ENCODE measurements at places on chromosomes 12 and 14.

DNA sequence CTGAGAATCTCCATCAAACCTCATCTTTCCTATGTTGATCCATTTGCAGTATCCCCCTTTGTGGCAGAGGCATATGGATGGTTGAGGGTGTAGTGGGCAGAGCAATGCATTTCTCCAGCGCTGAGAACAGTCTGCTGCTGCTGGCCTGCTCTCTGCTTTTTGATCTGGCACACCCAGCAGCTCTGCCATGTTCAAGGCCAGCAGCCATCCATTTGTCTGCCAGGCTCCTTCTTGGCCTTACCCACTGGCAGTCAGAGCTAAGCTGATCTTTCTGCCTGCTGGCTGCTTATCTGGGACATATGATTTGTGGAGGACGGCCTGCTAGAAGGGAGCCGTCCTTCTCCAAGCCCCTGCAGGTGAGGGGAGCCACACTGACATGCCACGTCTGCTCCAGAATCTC, 17.0 kb downstream of the NPC2 start:
- DNase-seq = no peak

- DNase-seq = no peak
Measured at GRCh38 chr14:99720941-99721791, 37.1 kb downstream of the CYP46A1 start.

GRCh38 chr12:14664434-14665023, 31.9 kb downstream of the GUCY2C start:
- no peak for DNase-seq

DNA sequence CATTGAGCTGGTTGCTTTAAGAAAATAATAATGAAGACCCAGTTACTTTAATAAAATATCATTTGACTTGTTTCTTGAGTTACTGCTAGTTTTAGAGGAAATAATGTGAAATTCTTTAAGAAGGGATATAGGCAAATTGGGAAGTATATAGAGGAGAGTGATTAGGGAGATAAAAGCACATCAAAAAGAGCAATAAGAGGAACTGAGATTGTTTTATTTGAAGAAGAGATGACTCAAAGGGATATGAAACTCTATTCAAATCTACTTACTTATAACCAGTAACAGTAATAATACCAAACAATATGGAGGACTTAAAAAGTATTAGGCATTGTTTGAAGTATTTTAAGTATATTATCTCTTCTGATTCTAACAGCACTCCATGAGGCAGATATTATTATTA, 37.1 kb downstream of the LRRK2 start:
- DNase-seq = no peak

DNA sequence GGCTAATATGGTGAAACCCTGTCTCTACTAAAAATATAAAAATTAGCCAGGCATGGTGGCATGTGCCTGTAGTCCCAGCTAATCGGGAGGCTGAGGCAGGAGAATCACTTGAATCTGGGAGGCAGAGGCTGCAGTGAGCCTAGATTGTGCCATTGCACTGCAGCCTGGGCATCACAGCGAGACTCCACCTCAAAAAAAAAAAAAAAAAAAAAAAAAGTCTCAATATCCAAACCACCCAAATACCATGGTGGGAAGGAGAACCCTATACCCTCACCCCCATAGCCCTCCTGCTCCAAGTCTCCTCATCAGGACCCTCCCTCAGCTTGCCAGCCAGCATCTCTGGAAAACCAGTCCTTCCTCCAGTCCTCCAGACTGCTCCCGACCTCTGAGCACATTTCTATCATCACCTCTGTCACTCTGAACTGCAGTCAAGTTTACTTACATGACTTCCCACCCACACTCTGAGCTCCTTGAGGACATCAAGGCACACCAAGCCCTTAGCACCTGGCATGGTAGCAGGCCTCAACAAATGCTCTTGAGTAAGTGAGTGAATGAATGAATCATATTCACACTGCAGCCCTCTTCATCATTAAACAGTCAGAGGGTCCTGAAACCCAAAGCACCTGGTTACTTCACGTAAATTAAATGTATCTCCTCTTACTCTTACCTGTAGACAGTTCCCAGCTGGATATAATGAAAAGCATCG, 35.2 kb downstream of the NT5DC3 start:
- no peak for DNase-seq

- no peak for DNase-seq
Measured at GRCh38 chr14:102280376-102280962, 24.5 kb downstream of the MOK start.

DNA sequence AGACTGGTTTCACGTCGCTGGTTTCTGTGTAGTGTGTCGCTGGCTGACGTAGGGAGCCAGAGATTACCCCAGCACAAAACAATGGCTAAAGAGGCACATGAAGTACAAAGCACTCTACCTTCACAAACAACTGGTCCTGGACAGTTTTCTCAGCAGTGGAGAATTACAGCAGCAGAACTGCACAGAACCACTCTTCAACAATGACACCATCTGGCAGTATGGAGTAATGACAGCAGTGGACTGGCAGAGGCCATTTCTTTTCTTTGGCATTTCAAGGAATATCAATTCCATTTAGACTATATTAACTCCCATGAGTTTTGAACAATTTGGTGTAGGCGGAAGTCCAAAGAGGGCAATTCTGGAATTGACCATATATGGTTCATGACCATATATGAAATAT, 1074.1 kb downstream of the AACS start:
- no peak for DNase-seq

DNA sequence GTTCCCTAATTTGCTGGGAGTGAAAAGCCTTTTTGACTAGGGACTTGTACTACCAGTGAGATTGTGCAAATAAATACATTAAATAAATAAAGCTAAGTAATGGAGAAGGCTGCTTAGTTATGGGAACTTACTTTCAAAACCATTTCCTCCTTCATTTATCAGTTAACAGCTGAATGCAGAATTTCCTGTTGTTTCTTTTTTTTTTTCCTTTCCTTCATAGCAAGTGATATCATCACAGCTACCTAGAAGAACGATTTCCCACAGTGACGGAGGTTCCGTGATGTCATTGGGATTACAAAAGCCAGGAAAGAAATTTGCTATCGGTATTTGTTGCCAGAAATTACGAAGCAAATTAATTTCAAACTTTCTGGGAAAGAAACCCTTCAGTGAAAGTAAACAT, 42.1 kb upstream of the SOCS2 start:
- no peak for DNase-seq

DNA sequence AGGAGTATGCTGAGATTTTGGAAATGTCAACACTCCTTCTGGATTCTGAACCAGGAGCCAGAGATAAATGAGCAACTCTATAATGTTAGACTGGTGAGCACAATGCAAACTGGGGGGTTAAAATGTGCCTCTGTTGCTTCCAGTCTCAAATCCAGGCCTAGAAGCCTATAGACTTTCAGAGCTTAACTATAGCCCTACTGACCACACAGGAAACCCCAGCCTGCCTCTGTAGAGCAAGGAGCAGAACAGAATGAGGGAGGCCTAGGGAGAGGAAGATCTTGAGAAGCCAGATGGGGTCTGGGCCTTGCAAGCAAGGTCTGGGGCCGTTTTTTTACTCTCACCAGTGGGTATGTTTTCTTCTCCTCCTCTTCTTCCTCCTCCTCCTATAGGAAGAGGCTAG, 225.4 kb upstream of the KITLG start:
- no peak for DNase-seq

DNA sequence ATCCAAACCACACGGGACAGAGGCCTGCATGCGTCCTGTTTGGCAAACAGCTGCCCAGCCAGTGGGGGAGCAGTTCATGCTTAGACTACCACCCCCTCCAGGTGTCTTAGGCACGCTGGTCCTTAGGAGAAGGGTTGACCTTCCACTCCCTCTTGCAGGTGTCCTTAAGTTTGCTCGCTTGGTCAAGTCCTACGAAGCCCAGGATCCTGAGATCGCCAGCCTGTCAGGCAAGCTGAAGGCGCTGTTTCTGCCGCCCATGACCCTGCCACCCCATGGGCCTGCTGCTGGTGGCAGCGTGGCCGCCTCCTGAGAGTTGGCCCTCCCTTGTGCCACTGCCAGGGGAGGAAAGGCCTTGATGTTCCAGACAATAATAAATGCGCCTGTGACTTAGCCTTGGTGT, 1.8 kb downstream of the C12orf57 start:
- DNase-seq = no peak

GRCh38 chr14:38297681-38298080, 41.8 kb upstream of the CLEC14A start:
- no peak for DNase-seq

DNA sequence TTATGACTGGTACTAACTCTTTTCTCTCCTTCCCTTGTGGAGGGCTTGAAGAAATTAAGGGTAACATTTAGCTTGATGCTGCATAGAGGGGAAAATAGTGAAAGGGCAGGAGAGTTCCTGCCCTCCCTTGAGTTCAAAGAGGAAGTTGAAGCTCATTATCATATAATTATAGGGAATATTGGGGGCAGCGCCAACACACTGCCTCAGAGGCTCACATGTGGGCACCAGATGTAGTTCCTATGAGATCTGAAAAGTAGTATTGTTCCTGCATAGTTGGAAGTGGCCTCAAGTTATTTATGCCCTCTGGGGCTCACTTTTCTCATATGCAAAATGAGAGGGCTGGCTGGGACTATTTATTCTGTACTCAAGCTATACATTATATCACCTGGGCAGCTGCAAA, 33.0 kb upstream of the FGF23 start:
- DNase-seq = no peak

GRCh38 chr12:104758771-104759170, 199.3 kb downstream of the SLC41A2 start:
- no peak for DNase-seq

GRCh38 chr12:51071663-51072062, 11.7 kb downstream of the CSRNP2 start:
- DNase-seq = no peak

DNA sequence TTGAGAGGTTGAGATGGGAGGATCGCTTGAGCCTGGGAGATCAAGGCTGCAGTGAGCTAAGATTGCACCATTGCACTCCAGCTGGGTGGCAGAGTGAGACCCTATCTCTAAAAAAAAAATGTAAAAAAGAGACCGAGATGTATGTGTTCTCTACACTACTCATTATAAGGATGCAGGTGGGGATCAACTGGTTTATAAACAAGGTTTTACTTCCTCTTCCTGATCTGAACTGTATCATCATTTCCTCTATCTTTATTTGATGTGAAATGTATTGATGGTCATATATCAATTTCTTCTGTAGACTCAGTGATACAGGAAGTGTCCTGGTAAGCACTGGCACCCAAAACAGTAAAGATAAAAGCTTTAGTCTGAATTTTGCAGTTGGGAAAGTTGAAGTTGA, 20.1 kb upstream of the USP44 start:
- DNase-seq = no peak

- DNase-seq = no peak
Measured at GRCh38 chr12:69688471-69689427, 10.4 kb downstream of the BEST3 start.

GRCh38 chr12:120928864-120929652, 24.9 kb upstream of the SPPL3 start:
- no peak for DNase-seq

DNA sequence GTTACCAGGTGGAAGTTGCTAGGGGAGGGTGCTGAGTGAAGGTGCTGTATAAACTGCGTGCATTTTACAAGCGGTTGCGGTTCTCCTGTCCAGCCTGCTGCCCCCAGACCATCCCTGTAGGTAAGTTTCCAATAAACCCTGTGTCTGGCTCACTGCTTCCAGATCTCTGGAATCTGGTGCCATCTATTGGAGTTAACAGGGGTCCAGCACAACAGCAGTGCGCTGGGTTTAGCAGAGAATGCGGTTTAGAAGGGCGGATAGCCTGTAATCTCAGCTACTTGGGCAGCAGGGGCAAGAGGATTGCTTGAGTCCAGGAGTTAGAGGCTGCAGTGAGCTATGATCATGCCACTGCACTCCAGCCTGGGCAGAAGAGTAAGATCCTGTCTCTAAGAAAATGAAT, 4.9 kb downstream of the AACS start:
- DNase-seq = no peak

DNA sequence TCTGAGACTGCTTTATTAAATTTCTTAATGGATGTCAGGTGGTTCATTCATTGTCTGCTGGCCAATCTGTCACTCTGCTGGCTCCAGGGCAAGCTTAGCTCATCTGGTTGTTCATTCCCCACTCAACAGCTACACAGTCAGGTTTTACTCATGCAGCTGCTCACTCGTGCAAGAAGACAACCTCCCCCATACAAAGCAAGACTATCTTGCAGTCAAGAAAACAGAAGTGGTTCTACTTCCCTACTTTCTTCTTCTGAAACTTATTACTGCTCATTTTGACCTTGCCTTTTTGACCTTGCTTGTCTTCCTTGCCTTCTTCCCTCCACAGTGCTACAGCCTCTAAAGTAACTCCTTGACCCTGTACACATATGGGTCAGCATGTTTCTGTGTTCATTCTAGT, 277.9 kb downstream of the SSPN start:
- DNase-seq = no peak

DNA sequence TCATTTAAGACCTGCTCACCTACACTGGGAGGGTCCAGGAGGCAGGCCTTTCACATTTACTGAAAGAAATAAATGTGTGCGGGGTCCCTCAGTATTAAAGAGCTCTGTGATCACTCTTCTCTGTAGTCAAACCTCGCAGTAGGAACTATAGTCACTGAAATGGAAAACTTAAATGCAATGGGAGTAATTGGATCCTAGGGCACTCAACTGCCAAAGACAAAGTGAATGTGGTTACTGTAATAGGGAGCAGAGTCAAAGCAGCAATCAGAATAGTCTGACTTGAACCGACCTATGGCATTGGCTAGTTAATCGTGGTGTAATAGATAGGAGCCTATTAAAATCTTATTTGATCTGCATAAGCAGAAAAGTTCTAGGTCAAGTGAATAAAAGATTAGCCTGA, 26.6 kb upstream of the DYRK2 start:
- no peak for DNase-seq

GRCh38 chr12:111074559-111074958, 154.2 kb upstream of the MYL2 start:
- DNase-seq = no peak

- DNase-seq = no peak
Measured at GRCh38 chr12:116784238-116784612, 46.1 kb downstream of the RNFT2 start.

DNA sequence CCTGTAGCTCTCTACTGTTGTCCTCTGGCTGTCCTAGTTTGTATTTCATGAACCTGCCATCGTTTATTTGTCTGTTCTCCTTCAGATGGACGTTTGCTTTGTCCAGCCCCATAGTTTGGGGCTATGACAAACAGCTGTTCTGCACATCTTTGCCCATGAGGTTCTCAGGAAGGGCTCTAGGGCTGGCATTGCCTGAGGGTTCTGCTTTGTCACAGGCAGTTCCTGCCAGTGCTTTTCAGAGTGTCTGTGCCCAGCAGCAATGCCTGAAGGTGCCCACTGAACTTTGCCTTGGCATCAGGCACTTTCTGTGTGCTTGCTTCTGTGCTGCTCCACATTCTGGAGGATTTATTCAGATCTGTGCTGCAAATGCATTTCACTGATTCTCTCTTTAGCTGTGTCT, 361.3 kb downstream of the TMEM121 start:
- no peak for DNase-seq
